ENCODE measurements at places on chromosomes 7 and 10. TPM values are rescaled to one million over a fixed set of nuclear protein-coding genes. Genes with fewer than 3 reads are reported as not detected.
A peak's percentile ranks its signal among the peaks of the same experiment; 100 is the strongest.

GARIN1A gene
- 1.4 TPM for total RNA-seq

GRCh38 chr10:113947184-113948041 is 93.0 kb downstream of the NHLRC2 start:
- DNase-seq: peak; percentile 42

DNA sequence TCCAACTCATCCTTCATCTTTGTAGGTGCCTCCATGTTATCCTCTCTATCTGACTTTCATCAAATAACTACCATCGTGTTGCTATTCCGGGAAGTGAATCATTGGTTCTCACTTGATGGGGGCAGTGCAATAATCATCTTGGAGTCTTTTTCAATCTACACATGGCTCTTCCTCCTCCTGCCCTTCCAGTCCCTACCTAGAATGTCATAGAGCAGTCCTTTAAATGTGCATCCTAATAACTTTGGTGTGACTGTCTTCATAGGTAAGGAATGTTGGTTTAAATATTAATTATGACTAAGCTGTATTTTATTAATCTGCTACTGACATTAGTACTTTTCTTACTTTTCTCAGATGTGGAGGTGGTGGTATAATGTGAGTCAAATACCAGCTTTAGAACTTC is 8.4 kb upstream of the CDK14 start:
- no peak for DNase-seq

ZNF438 gene
- 7.4 TPM for total RNA-seq

- no peak for DNase-seq
Measured at GRCh38 chr7:17456541-17456940, 158.1 kb downstream of the AHR start.

- no peak for DNase-seq
Measured at GRCh38 chr7:101163279-101164070, 1.9 kb downstream of the VGF start.

NEBL gene
- total RNA-seq: 6.0 TPM

PTPN20 gene
- 4.9 TPM for total RNA-seq

Data from transverse colon (tissue), 4 donors.